ENCODE measurements at places on chromosomes 2 and 18. TPM values are rescaled to one million over a fixed set of nuclear protein-coding genes. Genes with fewer than 3 reads are reported as not detected.

GRHL1 gene
- total RNA-seq: 1.00 TPM

SGO2 gene
- total RNA-seq: 40.5 TPM

GALNT13 gene
- not detected for total RNA-seq

FEV gene
- total RNA-seq: not detected

ANKRD29 gene
- total RNA-seq: not detected

STAT4 gene
- total RNA-seq: 52.6 TPM

CAB39 gene
- total RNA-seq: 129 TPM

XIRP2 gene
- total RNA-seq: not detected

DUSP11 gene
- 28.5 TPM for total RNA-seq

DNA sequence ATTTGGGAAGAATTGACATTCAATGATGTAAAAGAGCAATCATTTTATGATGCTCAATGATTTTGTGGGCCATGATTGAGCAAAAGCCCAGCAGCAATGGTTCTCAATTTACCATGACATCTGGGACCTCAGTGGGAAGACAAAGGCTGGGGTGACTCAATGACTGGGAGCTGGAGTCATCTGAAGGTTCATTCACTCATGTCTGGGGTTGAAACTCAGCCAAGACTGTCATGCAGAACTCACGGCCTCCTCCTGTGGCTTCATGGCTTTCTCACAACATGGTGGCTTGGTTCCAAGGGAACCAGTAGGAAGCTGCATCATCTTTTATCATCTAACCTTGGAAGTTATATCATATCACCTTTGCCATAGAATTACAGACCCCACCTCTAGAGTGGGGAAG lies 45.1 kb upstream of the CD226 start:
- peaks cover 58% of the 10 kb centered on the region for H3K36me3 ChIP-seq
- H3K4me3 ChIP-seq: no peak overlapping the region
- no peak for DNase-seq
- peaks cover 6% of the 10 kb centered on the region for H3K4me1 ChIP-seq
- H3K27me3 ChIP-seq: no peaks in the 10 kb centered on the region

DNA sequence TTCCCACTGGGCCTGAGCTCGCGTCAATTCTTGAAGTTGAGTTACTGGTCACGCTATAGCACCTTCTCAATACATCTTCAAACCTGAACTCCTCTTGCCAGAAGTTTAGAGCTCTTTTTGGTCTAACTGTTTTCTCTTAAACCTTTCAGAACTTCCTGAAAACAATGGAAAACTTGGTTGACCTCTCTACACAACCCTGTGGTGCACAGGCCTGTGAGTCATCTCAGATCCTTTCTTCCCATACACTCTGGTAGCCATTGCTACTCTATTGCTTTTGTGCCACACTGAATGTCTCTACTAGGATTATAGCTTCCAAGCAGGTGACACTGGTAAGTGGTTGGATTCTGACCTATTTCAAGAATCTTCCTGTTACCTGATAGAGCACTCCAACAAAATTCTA lies 321.5 kb upstream of the FSIP2 start:
- H3K4me1 ChIP-seq: no peaks in the 10 kb centered on the region
- no peaks in the 10 kb centered on the region for H3K36me3 ChIP-seq
- no peak for DNase-seq
- H3K27me3 ChIP-seq: no peaks in the 10 kb centered on the region

- H3K36me3 ChIP-seq: no peaks in the 10 kb centered on the region
- no peak overlapping the region for H3K4me3 ChIP-seq
- H3K27ac ChIP-seq: no peak overlapping the region
- H3K4me1 ChIP-seq: no peaks in the 10 kb centered on the region
- no peaks in the 10 kb centered on the region for H3K27me3 ChIP-seq
Observed at GRCh38 chr2:59665021-59665420, 888.4 kb downstream of the BCL11A start.

- DNase-seq: no peak
- peaks cover 35% of the 10 kb centered on the region for H3K4me1 ChIP-seq
- H3K36me3 ChIP-seq: peaks cover 5% of the 10 kb centered on the region
- peak within 1 kb of the TSS; percentile 97 for H3K27ac ChIP-seq
- H3K4me3 ChIP-seq: peak within 1 kb of the TSS; percentile 89
- no peaks in the 10 kb centered on the region for H3K27me3 ChIP-seq
Observed at GRCh38 chr2:239400596-239401066, at the start of gene HDAC4. TSS of gene HDAC4 (minus strand) at chr2:239401020. CDS start at chr2:239352699, 48,321 bp downstream.

DNA sequence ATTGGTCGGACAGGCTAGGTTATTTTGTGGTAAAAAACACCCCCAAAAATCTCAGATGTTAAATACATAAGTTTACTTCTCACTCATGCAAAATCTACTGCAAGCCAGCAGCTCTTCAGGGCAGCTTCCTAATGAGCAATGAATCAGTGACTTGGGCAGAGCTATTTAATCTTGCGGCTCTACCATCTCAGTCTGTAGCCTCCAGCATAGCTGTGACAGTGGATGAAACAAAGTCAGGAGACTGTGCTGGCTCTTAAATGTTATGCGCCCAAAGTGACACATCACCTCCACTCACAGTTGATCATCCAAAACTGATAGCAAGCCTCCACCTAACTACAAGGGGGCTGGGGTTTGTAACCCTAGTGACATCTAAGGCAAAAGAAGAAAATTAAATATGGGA lies 571.9 kb downstream of the METTL4 start:
- DNase-seq: no peak
- H3K27me3 ChIP-seq: peaks cover 1% of the 10 kb centered on the region
- no peaks in the 10 kb centered on the region for H3K36me3 ChIP-seq
- H3K4me3 ChIP-seq: no peak overlapping the region

DNA sequence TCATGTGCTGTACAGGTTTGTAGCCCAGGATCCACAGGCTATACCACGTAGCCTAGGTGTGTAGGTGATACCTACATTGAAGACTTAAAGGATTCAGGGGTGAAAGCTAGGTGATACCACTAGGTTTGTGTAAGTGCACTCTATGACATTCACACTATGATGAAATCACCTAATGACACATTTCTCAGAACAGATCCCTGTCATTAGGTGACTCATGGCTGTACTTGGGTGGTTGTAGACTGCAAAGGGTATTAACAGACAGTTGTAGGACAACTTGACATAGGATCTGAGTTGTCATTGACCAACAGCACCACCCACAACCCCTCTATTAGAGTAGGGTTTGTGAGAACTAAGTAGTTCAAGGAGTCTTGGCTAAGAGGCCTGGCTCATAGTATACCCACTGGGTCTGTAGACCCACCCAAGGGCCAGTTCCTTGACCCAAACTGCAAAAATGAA lies 27.7 kb upstream of the SMCHD1 start:
- H3K27me3 ChIP-seq: no peaks in the 10 kb centered on the region
- DNase-seq: peak; percentile 50
- no peak overlapping the region for H3K4me3 ChIP-seq
- H3K4me1 ChIP-seq: peaks cover 24% of the 10 kb centered on the region
- peak overlapping the region; percentile 42 for H3K27ac ChIP-seq

DNA sequence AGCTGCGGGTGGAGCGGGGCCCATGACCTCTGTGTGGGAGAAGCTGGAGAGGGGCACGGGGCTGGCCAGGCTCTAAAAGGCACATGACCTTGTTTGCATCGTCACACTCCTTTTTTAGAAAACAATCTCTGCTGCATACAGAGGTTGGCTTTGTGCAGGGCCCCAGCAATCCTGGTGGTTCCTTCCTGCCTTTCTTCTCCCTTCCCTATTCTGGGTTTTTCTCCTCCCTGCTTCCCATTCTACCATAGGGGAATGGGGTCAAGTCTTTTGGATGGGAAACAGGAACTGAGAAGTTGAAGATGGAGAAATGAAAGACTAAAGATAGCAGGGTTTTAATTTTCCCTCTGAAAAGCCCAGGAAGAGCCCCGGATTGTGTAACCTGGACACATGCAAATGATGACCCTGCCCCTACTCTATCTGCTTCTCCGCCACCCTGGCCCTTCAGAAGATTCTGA lies 53.9 kb downstream of the ASAP2 start:
- H3K36me3 ChIP-seq: no peaks in the 10 kb centered on the region
- no peak for DNase-seq
- no peak overlapping the region for H3K27ac ChIP-seq
- H3K4me1 ChIP-seq: no peaks in the 10 kb centered on the region
- peaks cover 3% of the 10 kb centered on the region for H3K27me3 ChIP-seq

DNA sequence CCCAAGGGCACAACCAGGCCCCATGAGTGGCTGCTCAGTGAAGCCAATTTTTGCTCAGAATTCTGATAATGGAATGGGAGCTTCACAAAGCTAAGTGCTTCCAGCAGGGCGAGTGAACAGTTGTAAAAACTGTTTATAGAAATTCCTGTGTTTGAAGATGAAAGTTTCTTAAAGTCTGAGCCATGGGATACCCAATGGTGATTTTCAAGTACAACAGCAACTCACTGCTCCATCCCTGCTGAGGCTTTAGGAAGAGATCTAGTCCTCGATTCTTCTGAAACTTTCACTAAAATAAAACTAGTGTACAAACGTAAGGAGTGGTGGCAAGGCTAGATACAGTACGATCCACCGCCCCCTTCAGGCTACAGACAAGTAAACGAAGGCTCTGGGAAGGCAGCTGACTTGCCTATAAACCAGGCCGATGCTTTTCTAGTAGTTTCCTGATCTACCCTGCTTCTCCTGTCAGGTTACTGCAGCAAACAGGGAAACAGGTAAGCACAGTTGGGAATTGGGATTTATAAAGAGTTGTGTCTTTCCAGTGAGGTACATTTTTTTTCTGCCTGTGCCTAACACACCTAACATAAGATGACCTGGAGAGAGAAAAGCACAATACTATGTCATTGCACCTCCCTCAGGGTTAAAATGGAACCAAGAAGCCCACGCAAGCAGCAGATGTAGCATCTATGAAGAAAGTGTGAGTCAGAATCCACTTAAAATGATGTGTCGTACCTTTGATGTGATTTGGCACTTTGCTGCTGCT lies 108.7 kb downstream of the UXS1 start:
- H3K36me3 ChIP-seq: no peaks in the 10 kb centered on the region
- peak overlapping the region; percentile 68 for H3K4me3 ChIP-seq
- no peaks in the 10 kb centered on the region for H3K27me3 ChIP-seq
- peak overlapping the region; percentile 89 for H3K27ac ChIP-seq

GRCh38 chr2:204655626-204656025 lies 110.4 kb downstream of the PARD3B start:
- DNase-seq: no peak
- H3K27ac ChIP-seq: no peak overlapping the region
- H3K4me1 ChIP-seq: no peaks in the 10 kb centered on the region
- peaks cover 3% of the 10 kb centered on the region for H3K36me3 ChIP-seq
- H3K27me3 ChIP-seq: peaks cover 1% of the 10 kb centered on the region
- H3K4me3 ChIP-seq: no peak overlapping the region

- H3K27ac ChIP-seq: no peak overlapping the region
- DNase-seq: no peak
- H3K27me3 ChIP-seq: no peaks in the 10 kb centered on the region
- no peak overlapping the region for H3K4me3 ChIP-seq
- H3K36me3 ChIP-seq: peaks cover 3% of the 10 kb centered on the region
Observed at GRCh38 chr2:57602733-57603132, 443.9 kb upstream of the VRK2 start.

DNA sequence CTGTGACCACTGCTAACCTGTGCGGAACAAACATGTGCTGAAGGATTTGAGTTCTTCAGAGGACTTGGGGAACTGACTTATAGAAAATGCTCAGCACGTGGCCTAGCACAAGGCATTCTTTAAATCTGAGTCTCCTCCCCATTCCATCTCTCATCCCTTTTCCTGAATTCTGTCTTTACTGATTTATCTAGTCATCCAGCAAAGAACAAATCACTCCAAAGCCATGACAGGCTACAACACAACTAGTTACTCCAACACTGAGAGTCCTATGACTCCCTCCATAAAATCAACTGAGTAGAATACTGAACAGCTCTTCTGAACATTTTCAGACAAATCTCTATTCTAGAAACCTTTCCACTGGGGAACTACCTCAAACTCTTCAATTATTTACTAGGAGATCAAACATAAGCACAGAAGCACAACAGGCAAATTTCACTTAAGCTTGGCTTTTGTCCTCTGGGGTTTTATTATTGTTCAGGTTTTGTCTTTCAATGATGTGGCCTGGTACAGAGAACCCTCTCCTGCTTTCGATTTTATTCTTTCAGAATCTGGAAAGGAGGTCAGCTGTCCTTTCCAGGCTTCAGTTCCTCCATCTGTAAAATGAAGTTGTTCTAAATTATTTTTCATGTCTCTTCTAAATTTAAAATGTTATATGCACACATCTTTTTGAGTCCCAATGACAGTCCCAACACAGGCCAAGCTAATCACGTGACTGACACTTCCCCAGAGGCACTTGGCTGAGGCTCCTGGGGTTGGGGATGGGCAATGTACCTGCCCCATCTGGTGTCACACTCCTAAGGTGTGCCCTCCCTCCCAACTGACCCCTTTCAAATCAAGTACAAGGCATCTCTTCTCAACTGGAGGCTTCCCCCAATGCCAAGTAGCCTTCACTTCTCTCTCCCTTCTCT lies 31.8 kb downstream of the RNU4ATAC start:
- no peak for DNase-seq
- no peak overlapping the region for H3K27ac ChIP-seq
- H3K4me3 ChIP-seq: no peak overlapping the region
- peaks cover 9% of the 10 kb centered on the region for H3K36me3 ChIP-seq

- H3K36me3 ChIP-seq: no peaks in the 10 kb centered on the region
- H3K27ac ChIP-seq: peak overlapping the region; percentile 47
- H3K27me3 ChIP-seq: no peaks in the 10 kb centered on the region
- peak overlapping the region; percentile 29 for H3K4me3 ChIP-seq
- peaks cover 18% of the 10 kb centered on the region for H3K4me1 ChIP-seq
- peak; percentile 80 for DNase-seq
Observed at GRCh38 chr2:27735263-27735904, 36.1 kb upstream of the MRPL33 start.

- H3K27ac ChIP-seq: no peak overlapping the region
- peaks cover 4% of the 10 kb centered on the region for H3K4me1 ChIP-seq
- H3K36me3 ChIP-seq: no peaks in the 10 kb centered on the region
- no peak for DNase-seq
- H3K27me3 ChIP-seq: peaks cover 9% of the 10 kb centered on the region
Observed at GRCh38 chr2:216615298-216616082, 17.7 kb upstream of the IGFBP2 start.

GRCh38 chr2:133814890-133815289 lies 246.6 kb upstream of the NCKAP5 start:
- no peak overlapping the region for H3K27ac ChIP-seq
- H3K36me3 ChIP-seq: no peaks in the 10 kb centered on the region
- H3K4me1 ChIP-seq: no peaks in the 10 kb centered on the region
- H3K27me3 ChIP-seq: peaks cover 7% of the 10 kb centered on the region

- no peak overlapping the region for H3K27ac ChIP-seq
- H3K36me3 ChIP-seq: no peaks in the 10 kb centered on the region
- H3K4me1 ChIP-seq: no peaks in the 10 kb centered on the region
- no peaks in the 10 kb centered on the region for H3K27me3 ChIP-seq
Observed at GRCh38 chr18:28855524-28855923, 678.6 kb upstream of the CDH2 start.

- H3K36me3 ChIP-seq: no peaks in the 10 kb centered on the region
- no peak overlapping the region for H3K27ac ChIP-seq
- H3K4me3 ChIP-seq: peak overlapping the region; percentile 56
Observed at GRCh38 chr2:120312860-120313694, 32.9 kb upstream of the INHBB start.

DNA sequence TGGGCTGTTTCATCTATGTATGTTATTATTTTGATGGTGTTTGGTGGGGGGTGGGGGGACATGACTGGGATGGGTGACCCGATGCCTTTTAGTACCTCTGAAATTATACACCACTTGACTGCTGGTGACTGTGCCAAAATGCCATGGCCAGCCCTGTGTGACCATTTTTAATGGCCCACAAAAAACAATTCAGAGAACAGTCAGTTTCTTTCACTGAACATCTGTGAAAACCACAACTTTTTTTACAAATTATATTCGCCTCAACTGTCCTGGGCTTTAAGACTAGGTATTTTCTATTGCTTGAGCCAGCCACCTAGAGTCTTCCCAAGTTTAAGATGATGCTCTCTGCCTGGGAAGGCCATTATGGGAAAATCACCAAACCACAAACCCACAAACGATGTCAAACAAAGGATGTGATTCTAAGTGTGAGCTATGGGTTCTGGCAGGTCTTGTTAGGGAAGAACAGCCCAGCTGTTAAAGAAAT lies 33.9 kb downstream of the FN1 start:
- DNase-seq: no peak
- no peaks in the 10 kb centered on the region for H3K36me3 ChIP-seq
- H3K27ac ChIP-seq: no peak overlapping the region
- peaks cover 2% of the 10 kb centered on the region for H3K27me3 ChIP-seq
- no peaks in the 10 kb centered on the region for H3K4me1 ChIP-seq
- no peak overlapping the region for H3K4me3 ChIP-seq

Measured in activated CD4-positive, alpha-beta memory T cell treated with anti-CD3 and anti-CD28 coated beads for 36 hours (primary cell).